Esophagus squamous epithelium (tissue), 5 donors: ENCODE measurements at places on chromosomes 3 and 15. TPM values are rescaled to one million over a fixed set of nuclear protein-coding genes. Genes with fewer than 3 reads are reported as not detected.

GRCh38 chr3:48857641-48858040 lies 10.0 kb upstream of the PRKAR2A start:
- no peak for DNase-seq

- no peak for DNase-seq
These were observed 298.9 kb downstream of the RPLP1 start for GRCh38 chr15:69751566-69751965.

DNA sequence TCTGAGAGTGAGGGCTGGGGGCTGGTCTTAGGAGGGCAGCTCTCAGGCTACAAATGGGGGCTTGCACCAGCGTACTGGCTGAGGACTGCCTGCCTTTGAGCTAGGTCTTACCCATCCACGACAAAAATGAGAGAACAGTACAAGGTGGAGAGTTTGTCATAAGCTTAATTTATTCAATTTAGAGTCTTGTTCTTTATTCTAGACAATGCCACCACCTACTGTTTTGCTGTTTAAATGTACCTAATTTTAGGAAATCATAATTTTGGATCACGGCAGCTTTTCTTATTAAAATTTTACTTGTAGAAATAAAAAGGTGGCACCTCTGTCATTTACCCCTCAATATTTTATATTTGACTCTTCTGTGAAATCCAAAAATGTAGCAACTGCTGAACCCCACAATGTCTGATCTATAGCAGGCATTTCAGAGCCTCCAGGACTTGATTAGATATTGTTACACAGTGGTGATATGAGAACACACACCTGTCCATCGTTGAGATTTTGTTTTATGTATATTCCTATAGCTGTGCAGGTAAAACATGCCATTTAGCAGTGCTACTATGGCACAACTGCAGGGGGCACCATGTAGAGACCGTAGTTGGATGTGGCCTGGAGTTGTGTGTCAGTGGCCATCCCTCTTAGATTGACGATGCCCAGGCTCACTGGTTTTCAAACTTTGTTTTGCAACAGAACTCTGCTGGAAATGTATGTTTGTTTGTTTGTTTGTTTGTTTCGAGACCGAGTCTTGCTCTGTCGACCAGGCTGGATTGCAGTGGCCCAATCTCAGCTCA lies 88.6 kb downstream of the SLCO3A1 start:
- DNase-seq: no peak

DNA sequence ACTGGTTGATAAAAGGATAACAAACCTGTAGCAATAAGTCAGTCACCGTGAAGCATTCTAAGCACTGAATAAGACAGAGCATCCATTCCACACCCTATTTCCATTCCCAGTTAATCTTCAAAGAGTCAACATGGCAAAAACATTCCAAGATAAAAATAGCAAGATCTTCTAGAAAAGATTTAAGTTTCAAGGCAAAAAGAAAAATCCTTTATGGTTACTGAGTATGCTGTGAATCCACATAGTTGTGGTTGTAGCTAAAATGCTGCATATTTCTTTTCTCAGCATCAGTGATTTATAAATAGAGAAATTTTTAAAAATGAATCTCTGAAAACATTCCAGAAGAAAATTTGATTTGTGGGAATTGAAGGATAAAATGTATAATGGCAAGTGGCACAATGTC lies 21.1 kb downstream of the GAP43 start:
- DNase-seq: no peak

DNA sequence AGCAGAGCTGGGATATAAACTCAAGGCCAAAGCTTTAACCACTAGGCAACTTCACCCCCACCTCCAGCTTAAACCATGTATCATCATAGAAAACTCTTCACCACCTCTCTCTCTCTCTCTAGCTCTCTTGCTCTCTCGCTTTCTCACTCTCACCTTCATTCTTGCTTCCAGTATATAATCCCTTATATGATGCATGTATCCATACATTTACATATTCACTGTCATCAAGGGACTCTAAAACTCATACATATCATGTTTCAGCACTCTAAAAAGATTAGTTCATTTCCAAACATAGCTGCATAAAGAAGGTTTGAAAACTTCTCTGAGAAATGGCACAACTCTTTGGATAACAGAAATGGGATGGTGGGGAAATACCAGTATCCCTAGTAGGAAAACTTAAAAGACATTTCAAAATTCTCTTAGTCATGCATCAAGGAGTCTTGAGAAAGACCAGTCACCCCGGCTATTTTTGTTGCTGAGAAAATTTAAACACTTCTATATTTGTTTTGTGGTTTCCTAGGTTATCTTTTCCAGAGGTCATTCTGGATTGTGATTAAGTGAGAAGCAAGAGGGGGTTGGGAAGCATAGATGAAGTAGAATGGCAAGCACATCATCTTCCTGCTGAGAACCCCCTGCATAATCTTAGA lies 447.8 kb upstream of the THBS1 start:
- no peak for DNase-seq

DNA sequence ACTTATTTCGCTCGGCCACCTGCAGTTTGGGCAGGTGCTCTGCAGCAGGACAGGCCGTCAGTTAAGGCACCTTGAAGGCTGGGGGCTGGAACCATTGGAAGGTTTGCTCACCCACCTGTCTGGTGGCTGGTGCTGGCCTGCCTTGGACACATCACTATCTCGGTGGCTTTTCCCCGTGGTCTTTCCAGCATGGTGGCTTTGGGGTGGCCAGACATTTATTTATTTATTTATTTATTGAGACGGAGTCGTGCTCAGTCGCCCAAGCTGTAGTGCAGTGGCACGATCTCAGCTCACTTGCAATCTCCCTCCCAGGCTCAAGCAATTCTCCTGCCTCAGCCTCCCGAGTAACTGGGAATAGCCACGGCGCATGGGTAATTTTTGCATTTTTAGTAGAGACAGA lies 11.7 kb downstream of the ISG20 start:
- no peak for DNase-seq

- DNase-seq: no peak
These were observed 86.4 kb downstream of the PCCB start for GRCh38 chr3:136336329-136337100.

CELSR3 gene
- total RNA-seq: 0.34 TPM
